Placental pericyte (primary cell): ENCODE measurements at places on chromosomes 7 and 10. TPM values are rescaled to one million over a fixed set of nuclear protein-coding genes. Genes with fewer than 3 reads are reported as not detected.

The FAM24B gene
- 0.66 and 2.4 TPM in 2 replicates for total RNA-seq

The PRRT4 gene
- total RNA-seq = not detected in 2 replicates

The PDLIM1 gene
- total RNA-seq = 37.9 and 105 TPM in 2 replicates

The ACSM6 gene
- not detected in 2 replicates for total RNA-seq

The CLDN3 gene
- total RNA-seq = not detected in 2 replicates

The SPACDR gene
- total RNA-seq = 0.72 and 0.88 TPM in 2 replicates

The SAMD9 gene
- 8.8 and 35.1 TPM in 2 replicates for total RNA-seq

The ICA1 gene
- 0.43 and 0.88 TPM in 2 replicates for total RNA-seq

The HOXA7 gene
- total RNA-seq = 0.44 and 1.0 TPM in 2 replicates

The PAX2 gene
- total RNA-seq = not detected in 2 replicates

The OR9A2 gene
- not detected in 2 replicates for total RNA-seq

The SPAM1 gene
- total RNA-seq = not detected in 2 replicates

The LIPN gene
- not detected in 2 replicates for total RNA-seq

The HIBADH gene
- total RNA-seq = 34.8 and 48.6 TPM in 2 replicates

The SEMA3C gene
- 212 and 223 TPM in 2 replicates for total RNA-seq

The TRIM73 gene
- total RNA-seq = 0.22 and 0.29 TPM in 2 replicates

The GRID2IP gene
- not detected in 2 replicates for total RNA-seq

The HELLS gene
- 2.8 and 74.2 TPM in 2 replicates for total RNA-seq

The AMPH gene
- 0.22 and 1.4 TPM in 2 replicates for total RNA-seq

The NPFFR1 gene
- total RNA-seq = not detected in 2 replicates

The PTPN20 gene
- total RNA-seq = 0.22 and 0.72 TPM in 2 replicates

The NOS3 gene
- total RNA-seq = 4.6 and 4.7 TPM in 2 replicates

The SLC13A1 gene
- total RNA-seq = not detected in 2 replicates

The ZNF117 gene
- 2.0 and 3.9 TPM in 2 replicates for total RNA-seq

The ZCCHC24 gene
- total RNA-seq = 25.2 and 40.7 TPM in 2 replicates

The GSAP gene
- total RNA-seq = 12.9 and 14.9 TPM in 2 replicates

The GPNMB gene
- total RNA-seq = 93.1 and 188 TPM in 2 replicates

The RNF148 gene
- total RNA-seq = 0.72 and 1.5 TPM in 2 replicates

The CNPY1 gene
- total RNA-seq = not detected in 2 replicates

The KIF5B gene
- 139 and 216 TPM in 2 replicates for total RNA-seq

The VWDE gene
- 0.14 TPM in 1 of 2 replicates, not detected in the other for total RNA-seq

The EIF5AL1 gene
- total RNA-seq = 0.44 and 0.72 TPM in 2 replicates

The PLEKHA1 gene
- 14.2 and 16.0 TPM in 2 replicates for total RNA-seq

The SPDYE8 gene
- total RNA-seq = not detected in 2 replicates

The SLC39A12 gene
- total RNA-seq = not detected in 2 replicates

The PLCE1 gene
- total RNA-seq = under 0.01 and 0.29 TPM in 2 replicates

The DMBT1 gene
- total RNA-seq = not detected in 2 replicates

The OR2A1 gene
- 0.14 TPM in 1 of 2 replicates, not detected in the other for total RNA-seq

The PLA2G12B gene
- not detected in 2 replicates for total RNA-seq

The PON1 gene
- not detected in 2 replicates for total RNA-seq

The STARD3NL gene
- 33.7 and 90.1 TPM in 2 replicates for total RNA-seq

The CEP55 gene
- 1.3 and 55.1 TPM in 2 replicates for total RNA-seq

The TNPO3 gene
- total RNA-seq = 60.0 and 78.5 TPM in 2 replicates

The NPSR1 gene
- not detected in 2 replicates for total RNA-seq

The ITGB8 gene
- total RNA-seq = 4.3 and 4.8 TPM in 2 replicates

The STAMBPL1 gene
- total RNA-seq = 15.8 and 73.2 TPM in 2 replicates

The FGL2 gene
- total RNA-seq = 0.14 and 0.44 TPM in 2 replicates

The GNGT1 gene
- total RNA-seq = not detected in 2 replicates

The PHKG1 gene
- 0.86 and 0.88 TPM in 2 replicates for total RNA-seq

The C10orf67 gene
- 0.22 and 0.29 TPM in 2 replicates for total RNA-seq

The CUL1 gene
- total RNA-seq = 41.1 and 54.3 TPM in 2 replicates

The LAMB1 gene
- 373 and 409 TPM in 2 replicates for total RNA-seq

The HGF gene
- 282 and 285 TPM in 2 replicates for total RNA-seq

The CALHM1 gene
- total RNA-seq = not detected in 2 replicates

The ANKRD30A gene
- under 0.01 TPM in 1 of 2 replicates, not detected in the other for total RNA-seq

The C10orf143 gene
- total RNA-seq = 0.22 and 0.29 TPM in 2 replicates

The GRB10 gene
- 30.5 and 41.8 TPM in 2 replicates for total RNA-seq
